ENCODE measurements at places on chromosomes 16 and 17. TPM values are rescaled to one million over a fixed set of nuclear protein-coding genes. Genes with fewer than 3 reads are reported as not detected.

- peak; percentile 14 for DNase-seq
Measured at GRCh38 chr16:88461331-88462269, 8.5 kb downstream of the ZFPM1 start.

GRCh38 chr17:31859487-31860008 is 504 bp upstream of the COPRS start:
- DNase-seq = peak; percentile 20

DNA sequence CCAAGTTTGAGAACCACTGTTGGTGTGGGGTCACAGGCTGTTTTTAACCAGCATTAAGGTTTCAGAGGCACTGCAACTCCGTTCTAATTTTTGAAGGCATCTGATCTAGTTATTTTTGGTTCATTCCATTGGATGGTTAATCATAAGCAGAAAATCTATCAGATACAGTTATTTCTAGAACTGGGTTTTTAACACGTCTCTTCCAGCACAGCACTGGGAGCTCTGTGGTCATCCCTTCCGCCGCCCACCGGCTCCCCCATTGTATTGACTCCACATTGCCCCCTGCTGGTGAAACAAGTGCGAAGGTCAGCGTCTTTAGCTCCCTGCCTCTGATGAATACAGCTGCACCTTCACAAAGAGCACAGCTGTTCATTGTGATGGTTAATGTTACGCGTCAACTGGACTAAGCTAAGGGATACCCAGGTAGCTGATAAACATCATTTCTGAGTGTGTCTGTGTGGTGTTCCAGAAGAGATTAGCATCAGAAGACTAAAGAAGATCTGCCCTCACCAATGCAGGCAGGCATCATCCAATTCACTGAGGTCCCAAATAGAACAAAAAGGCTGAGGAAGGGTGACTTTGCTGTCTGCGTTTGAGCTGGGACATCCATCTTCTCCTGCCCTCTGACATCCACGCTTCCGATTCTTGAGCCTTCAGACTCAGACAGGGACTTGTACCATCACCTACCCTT is 8.5 kb downstream of the CCL18 start:
- DNase-seq = peak; percentile 2

DNA sequence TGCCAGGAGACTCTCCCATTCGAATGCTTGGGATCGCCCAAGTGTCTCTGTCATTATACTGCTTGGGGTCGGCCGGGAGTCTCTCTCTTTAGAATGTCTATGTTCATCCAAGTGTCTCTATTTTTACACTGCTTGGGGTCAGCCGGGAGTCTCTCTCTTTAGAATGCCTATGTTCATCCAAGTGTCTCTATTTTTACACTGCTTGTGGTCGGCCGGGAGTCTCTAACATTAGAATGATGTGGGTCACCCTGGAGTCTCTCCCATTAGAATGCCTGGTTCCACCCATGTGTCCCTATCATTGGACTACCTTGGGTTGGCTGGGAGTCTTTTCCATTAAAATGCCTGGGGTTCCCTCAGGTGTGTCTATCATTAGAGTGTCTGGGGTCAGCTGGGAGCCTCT is 2230.4 kb downstream of the TP53TG3F start:
- no peak for DNase-seq

The TBC1D3I gene
- 0.51 TPM for total RNA-seq

The CBLN1 gene
- total RNA-seq = not detected
